ENCODE measurements at places on chromosomes 16 and 17. TPM values are rescaled to one million over a fixed set of nuclear protein-coding genes. Genes with fewer than 3 reads are reported as not detected.
A peak's percentile ranks its signal among the peaks of the same experiment; 100 is the strongest.

DNA sequence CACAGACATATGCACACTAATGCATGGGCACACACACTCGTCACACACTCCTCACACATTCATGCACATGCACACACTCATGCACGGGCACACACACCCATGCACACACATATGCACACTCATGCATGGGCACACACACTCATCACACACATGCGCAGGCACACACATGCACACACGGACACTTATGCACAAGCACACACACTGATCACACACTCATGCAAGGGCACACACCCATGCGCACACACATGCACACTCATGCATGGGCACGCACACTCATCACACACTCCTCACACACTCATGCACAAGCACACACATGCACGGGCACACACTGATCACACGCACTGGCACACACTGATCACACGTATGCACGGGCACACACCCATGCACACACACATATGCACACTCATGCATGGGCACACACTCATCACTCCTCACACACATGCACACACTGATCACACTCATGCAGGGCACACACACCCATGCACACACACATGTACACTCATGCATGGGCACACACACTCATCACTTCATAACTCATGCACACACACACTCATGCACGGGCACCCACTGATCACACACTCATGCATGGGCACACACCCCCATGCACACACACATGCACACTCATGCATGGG, 16.1 kb downstream of the ADGRG1 start:
- DNase-seq = no peak

DNA sequence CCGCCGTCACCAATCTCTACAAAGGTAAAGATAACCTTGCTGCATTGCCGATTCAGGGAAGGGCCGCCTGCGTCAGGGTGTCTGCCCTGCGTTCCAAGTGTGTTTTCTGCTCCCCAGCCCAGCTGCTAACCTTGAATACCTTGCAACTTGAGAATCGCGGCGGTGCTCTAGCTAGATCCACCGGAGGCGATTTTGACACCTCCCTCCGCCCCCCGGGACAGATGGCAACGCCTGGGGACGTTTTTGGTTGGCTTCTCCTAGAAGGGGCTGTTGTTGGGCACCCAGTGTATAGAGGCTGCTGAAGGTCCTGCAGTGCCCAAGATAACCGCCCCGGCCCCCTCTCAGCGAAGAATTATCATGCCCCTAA, 1.5 kb downstream of the HAPSTR1 start:
- DNase-seq = no peak

DNA sequence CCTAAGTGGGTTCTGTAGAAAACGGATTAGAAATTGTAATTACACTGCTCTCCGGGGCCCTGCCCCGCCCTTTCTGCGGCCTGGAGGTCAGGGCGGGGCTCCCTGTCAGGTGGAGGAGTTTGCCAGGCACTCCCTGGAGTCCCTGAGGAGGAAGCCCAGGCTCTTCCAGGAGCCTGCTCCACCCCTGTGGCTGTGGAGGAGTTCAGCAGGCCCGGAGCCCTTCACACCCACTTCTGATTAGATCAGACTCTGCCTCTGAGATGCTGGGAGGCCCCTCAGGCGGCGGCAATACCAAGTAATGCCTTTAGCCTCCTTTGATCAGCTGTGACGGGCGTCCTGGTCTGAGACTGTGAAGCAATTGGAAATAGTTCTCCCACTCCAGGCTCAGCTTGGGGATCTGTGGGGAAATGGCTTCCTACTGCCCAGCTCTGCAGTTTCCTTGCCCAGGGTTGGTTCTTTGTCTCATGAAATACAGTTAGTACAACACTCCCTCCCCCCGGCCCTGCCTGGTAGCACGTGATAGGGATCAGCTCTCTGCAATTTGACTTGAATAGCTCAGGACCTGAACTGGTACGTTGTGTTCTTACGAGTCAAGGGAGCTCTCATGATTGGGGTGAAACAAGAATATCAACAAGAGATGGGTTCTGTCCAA, 22.3 kb downstream of the BAIAP2 start:
- no peak for DNase-seq

Gene PRSS8
- 0.15 TPM for total RNA-seq

DNA sequence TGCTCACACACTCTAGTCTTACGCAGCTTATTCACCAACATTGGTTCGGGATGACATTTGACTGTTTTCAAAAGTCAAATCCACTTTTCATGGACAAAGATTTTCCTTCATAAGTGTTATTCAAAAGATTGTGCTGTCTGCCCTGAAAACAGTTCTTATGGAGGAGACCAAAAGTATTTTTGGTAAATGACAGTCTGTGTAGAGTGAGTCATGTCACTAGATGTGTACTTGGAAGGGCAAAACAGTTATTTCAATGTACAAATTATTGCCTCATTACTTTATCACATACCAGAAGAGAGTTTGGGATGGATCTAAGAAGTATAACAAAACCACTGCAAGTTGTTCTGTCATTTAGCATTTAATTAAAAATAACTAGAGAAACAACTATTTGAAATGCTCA, 265.6 kb downstream of the CDH13 start:
- no peak for DNase-seq

DNA sequence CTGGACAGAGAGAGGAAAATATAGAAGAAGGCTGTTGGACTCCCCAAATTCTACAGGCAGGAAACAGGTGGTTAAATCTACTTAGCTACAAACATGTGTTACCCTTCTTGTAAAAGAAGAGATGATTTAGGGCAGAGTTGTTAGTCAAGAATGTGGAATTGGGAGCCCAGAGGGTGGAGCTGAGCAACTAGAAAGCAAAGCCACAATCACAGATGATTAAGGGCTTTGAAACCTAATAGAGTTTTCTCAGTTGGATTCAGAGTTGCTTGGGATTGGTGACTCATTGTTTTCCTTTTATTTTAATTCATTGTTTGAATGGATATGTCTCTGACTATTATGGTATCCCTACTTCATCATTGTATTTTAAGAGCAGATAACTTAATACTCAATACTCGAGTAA, 6.2 kb downstream of the ACSM5 start:
- DNase-seq = no peak

GRCh38 chr17:16919663-16920627, 52.0 kb downstream of the TNFRSF13B start:
- no peak for DNase-seq

DNA sequence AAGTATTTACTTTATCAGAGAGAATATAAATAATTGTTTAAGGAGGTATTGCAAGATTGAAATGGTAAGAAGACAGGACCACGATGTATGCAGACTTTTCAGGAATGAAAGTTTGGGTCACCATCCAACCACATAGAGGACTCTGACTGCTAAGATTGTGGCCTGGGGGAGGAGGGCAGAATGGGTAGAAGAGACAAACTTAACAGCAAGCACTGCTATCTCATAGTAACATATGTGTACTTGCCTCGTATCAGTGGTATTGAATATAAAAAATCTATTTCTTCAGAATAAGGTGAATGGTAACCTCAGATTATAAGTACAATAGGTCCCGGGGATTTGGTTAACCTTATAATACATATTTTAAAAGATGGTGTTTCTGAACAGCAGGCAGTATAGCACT, 5.8 kb downstream of the KRT10 start:
- DNase-seq = no peak

- no peak for DNase-seq
Measured at GRCh38 chr17:45395569-45396415, 36.9 kb downstream of the ARHGAP27 start.

- no peak for DNase-seq
Measured at GRCh38 chr16:53558710-53559109, 55.7 kb upstream of the AKTIP start.

Gene RNF222
- not detected for total RNA-seq

Gene KCNG4
- not detected for total RNA-seq

- DNase-seq = no peak
Measured at GRCh38 chr17:45171338-45172231, 9.9 kb downstream of the HEXIM2 start.

- no peak for DNase-seq
Measured at GRCh38 chr17:36978810-36979564, 30.2 kb downstream of the AATF start.

Gene ABCA6
- 0.46 TPM for total RNA-seq

DNA sequence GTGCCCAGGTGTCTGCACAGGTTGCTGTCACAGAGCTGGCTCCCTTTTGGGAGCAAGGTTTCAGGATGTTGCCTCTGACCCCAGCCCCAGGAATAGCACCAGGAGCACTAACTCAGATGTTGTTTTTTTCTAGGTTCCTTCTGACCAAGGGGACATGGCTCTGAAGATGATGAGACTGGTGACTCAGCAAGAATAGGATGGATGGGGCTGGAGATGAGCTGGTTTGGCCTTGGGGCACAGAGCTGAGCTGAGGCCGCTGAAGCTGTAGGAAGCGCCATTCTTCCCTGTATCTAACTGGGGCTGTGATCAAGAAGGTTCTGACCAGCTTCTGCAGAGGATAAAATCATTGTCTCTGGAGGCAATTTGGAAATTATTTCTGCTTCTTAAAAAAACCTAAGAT, 28.1 kb downstream of the SCPEP1 start:
- DNase-seq = no peak

DNA sequence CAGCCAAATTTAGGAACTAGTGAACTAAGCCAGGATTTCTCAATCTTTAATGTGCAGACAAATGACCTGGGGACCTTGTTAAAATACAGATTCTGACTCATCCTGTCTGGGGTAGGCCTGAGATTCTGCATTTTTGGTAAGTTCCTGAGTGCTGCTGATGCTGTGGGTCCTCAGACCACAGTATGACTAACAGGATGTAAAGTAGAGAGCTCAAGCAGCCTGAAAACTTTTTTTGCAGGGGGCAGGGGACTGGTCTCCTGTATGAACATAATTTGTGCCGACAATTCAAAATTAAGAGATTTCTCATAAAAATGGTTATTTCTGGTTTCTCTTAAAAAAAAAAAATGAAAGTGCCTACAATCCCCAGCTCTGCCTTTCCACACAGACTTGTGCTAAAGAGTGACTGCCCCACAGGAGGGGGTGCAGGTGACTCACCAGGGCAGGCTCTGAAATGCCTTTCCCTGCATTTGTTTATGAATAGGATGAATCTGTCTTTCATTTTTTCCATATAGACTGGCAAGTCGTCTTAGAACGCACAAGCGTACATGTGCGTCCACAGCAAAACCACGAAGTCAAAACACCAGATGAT, 271.5 kb downstream of the PHKB start:
- DNase-seq = peak; percentile 57

Gene ZPBP2
- total RNA-seq = not detected

DNA sequence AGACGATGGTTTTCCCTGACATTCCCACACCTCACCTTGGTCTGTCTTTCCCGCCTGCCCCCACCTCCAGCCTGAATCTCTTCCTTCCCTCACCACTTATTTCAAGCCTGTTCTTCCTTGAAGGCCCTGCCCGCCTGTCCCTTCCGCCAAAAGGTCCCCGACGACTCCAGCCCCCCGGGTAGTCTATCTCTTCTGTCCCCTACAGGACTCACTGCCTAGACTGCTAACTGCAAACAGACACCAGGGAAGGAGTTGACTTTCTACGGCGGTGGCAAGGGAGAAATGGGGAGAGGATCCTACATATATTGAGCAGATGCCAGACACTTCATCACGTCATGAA, 53.7 kb downstream of the NT5M start:
- DNase-seq = no peak

Gene NXN
- total RNA-seq = 126 TPM

GRCh38 chr16:28589930-28590329, 6.9 kb downstream of the SULT1A2 start:
- DNase-seq = no peak
